Cardiac atrium fibroblast (primary cell): ENCODE measurements at places on chromosomes 6 and 20. TPM values are rescaled to one million over a fixed set of nuclear protein-coding genes. Genes with fewer than 3 reads are reported as not detected.

The PARD6B gene
- 0.18 and 0.32 TPM in 2 replicates for total RNA-seq

The GPLD1 gene
- 1.8 TPM in 1 of 2 replicates, not detected in the other for total RNA-seq

The SEL1L2 gene
- not detected in 2 replicates for total RNA-seq

The TFAP2C gene
- total RNA-seq, result not detected in 2 replicates

The HAO1 gene
- not detected in 2 replicates for total RNA-seq

The RUNX2 gene
- total RNA-seq, result 0.49 and 0.72 TPM in 2 replicates

The RARS2 gene
- total RNA-seq, result 33.9 and 49.5 TPM in 2 replicates

The PLAGL1 gene
- total RNA-seq, result 51.2 and 52.4 TPM in 2 replicates

The GPR6 gene
- not detected in 2 replicates for total RNA-seq

The PRELID3B gene
- total RNA-seq, result 39.9 and 45.3 TPM in 2 replicates

The CAPN11 gene
- total RNA-seq, result 0.97 TPM in 1 of 2 replicates, not detected in the other

The BPIFB6 gene
- total RNA-seq, result not detected in 2 replicates

The SNPH gene
- 4.5 and 5.5 TPM in 2 replicates for total RNA-seq

The TOX2 gene
- total RNA-seq, result 9.2 and 17.9 TPM in 2 replicates
